Fibroblast of lung (primary cell): ENCODE measurements at places on chromosomes 2 and 18. TPM values are rescaled to one million over a fixed set of nuclear protein-coding genes. Genes with fewer than 3 reads are reported as not detected.

Gene POTEI
- not detected in 2 replicates for total RNA-seq

DNA sequence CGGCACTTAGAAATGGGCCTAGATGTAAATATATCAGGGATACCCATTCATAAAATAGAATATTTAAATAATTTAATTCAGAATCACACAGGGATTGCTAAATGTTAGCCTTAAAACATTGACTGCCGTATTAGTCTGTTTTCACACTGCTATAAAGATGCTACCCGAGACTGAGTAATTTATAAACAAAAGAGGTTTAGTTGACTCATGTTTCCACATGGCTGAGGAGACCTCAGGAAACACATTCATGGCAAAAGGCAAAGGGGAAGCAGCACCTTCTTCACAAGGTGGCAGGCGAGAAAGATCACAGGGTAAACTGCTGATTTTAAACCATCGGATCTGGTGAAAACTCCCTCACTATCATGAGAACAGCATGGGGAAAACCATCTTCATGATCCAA is 223.6 kb upstream of the GULP1 start:
- DNase-seq = no peak

DNA sequence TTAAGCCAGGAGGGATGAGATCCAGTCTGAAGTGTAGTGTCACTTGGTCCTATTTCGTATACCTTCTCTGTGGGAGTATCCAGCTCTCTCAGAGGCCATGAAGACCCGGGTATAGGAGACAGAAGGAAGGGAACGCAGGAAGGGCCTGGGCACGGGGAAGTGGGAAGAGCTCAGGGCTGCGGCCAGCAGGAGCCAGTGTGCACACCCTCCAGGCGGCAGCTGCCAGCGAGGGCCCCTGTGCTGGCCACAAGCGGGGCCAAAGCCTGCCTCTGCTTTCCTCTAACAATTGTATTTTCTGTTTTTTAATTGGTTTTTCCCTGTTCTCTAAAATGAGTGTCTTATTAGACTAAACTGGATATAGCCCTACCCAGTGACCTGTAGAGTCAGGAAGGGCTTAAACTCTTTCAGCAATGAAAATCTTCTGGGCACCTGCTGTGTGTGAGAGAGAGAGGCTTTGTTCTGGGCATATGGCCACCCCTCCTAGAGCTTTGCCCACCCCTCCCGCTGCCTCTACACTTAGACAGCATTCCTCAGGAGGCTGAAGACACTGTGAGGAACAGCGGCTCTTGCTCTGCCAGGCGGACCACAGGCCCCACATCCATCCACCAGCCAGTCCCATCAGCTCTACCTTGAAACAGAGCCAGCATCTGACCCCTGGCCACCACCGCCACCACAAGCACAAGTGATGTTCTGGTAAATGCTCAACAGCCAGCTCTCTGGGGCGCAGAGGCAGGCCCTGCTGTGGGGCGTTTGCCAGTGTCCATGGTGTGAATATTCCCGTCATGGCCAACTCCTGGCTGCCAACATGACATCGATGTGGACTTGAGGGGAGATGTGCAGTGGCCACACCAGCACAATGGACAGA is 9.5 kb downstream of the GPR17 start:
- DNase-seq = no peak

GRCh38 chr2:74375838-74376237 is 4.3 kb downstream of the DCTN1 start:
- no peak for DNase-seq

DNA sequence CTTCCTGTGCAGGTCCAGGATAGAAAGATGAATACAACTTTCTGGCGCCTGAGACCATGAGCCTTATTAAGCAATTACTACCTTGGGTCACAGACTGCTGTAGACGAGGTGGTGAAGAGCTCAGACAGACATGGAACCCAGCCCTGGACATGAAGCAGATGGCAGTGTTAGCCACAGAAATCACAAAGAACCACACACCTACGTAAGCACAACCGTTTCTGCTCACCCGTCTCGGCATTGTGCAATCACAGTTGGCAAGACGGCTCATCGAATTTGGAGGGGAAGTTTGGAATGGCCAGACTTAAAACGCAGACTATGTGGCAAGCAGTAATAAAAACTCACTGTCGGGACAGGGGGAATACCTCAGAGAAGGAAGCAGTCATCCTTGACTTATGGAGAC is 24.3 kb upstream of the ASPRV1 start:
- DNase-seq = peak; percentile 63

- DNase-seq = no peak
Measured at GRCh38 chr18:52722904-52723303, 382.9 kb downstream of the DCC start.

Gene CRYGD
- total RNA-seq = not detected in 2 replicates

Gene SMIM21
- total RNA-seq = not detected in 2 replicates

DNA sequence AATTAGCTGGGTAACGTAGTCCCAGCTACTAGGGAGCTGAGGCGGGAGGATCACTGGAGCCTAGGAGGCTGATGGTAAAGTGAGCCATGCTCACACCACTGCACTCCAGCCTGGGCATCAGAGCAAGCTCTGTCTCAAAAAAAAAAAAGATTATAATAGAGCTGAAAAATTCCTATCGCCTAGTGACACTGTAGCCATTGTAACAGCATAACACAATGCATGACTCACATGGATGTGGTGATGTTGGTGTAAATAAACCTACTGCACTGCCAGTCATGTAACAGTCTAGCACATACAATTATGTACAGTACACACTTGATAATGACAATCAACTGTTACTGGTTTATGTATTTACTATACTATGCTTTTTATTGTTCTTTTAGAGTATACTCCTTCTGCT is 39.6 kb downstream of the MGAT4A start:
- no peak for DNase-seq

Gene SP140
- total RNA-seq = 0.26 and 0.33 TPM in 2 replicates

DNA sequence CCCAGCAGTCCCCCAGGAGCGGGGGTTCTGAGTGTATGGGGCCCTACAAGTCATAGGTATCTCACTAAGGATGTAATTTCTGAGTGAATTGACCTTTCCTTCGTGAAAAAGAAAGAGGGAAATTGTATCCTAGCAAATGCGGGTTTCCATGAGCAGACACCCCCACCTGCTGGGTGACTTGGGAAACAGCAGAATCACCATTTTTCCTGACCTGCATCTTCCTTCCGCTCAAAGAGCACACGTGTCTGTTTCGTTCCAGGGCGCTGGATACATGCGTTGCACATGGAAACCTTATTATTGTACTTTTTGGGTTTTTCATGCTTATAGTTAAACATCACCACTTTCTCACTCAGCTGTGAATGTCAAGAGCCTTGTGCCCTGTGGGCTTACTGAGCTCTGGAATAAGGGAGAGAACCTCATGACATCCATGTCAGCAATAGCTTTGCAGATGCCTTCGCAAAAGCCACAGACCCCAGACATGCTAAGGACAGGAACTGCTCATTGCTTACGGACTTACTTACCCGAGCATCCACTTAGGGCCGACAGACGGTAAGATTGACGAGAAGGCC is 132.8 kb downstream of the TPO start:
- peak; percentile 68 for DNase-seq

DNA sequence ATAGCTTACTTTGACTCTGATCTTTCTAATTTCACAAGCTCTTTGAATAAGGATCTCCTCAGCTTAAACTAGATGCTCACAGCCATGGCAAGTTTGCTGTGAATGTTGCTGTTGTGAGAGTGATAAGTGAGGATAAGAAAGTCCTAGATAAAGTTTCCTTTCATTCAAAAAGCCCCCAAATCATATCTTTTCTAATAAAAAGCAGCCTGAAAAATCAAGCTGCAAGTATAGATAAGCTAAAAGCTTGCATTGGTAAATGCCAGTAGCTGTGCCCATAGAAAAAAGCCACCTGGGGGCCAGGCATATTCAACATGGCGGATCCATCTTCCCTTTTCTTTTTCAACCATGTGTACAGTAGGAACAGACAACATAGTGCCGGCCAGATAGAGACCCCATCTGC is 4.3 kb downstream of the NLRC4 start:
- no peak for DNase-seq

- DNase-seq = peak; percentile 14
Measured at GRCh38 chr2:224819075-224819474, 102.9 kb upstream of the CCDC195 start.

- no peak for DNase-seq
Measured at GRCh38 chr18:70308555-70309294, 19.9 kb downstream of the SOCS6 start.

- DNase-seq = no peak
Measured at GRCh38 chr2:120995656-120996190, 260.1 kb downstream of the GLI2 start.

GRCh38 chr18:58241877-58242276 is 197.9 kb downstream of the NEDD4L start:
- DNase-seq = peak; percentile 94

- no peak for DNase-seq
Measured at GRCh38 chr18:42072407-42072806, 117.4 kb downstream of the PIK3C3 start.

- DNase-seq = no peak
Measured at GRCh38 chr2:9945596-9945995, 5.9 kb upstream of the GRHL1 start.

Gene COL4A3
- total RNA-seq = 0.26 and 0.33 TPM in 2 replicates

- DNase-seq = no peak
Measured at GRCh38 chr2:237345411-237345810, 68.6 kb downstream of the COL6A3 start.

DNA sequence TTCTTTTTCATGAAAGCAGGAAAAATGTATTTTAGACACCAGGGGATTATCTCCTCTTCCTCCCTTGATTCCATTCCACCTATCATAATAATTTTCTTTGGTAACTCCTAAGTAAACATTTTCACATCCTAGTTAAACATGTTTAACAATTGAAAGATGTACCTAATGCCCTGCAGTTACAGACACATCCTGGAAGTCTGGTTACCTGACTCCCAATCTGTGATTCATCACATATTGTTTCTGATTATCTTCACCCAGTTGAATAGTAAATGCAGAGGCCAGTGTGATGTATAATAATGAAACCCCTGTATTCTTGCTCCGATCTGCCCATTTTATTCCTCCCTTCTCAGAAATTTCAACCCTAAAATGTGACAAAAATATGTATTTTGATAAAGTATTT is 1237.6 kb upstream of the LRRTM1 start:
- DNase-seq = no peak

DNA sequence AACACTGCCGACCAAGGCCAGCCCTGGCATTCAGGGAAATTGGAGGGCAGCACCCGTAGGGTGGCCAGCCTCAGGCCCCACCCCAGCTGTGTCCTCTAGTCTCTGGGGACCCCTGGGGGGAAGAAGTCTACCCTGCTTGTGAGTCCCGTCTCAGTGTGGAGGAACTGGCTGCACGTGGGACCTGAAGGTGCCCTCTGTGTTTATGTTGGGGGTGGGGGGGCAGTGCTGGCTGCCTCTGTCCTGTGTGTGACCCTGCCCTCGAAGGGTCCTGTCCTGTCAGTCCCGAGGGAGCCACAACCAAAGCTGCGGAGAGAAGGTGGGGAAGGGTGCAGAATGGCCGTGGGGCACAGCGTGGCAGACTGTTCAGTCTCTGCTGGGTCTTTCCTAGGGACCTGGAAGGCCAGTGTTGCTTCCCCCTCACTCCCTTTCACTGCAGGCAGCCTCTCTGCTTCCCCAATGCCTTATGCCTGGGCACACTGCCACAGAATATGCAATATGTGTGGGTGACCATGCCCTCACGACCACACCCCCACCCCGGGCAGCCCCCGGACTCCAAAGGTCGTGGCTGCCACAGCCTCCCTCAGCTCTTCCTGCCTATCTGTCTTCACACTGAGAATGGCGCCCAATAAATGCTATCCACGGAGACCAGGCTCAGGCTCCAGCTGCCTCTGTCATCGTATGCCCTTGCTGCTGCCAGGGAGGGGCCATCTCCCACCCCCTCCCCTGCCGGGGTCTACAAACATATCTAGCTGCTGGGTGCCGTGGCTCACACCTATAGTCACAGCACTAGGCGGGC is 33.3 kb upstream of the SLC35F6 start:
- DNase-seq = no peak

Gene POMC
- 0.66 and 1.8 TPM in 2 replicates for total RNA-seq

Gene CTIF
- total RNA-seq = 17.2 and 28.1 TPM in 2 replicates

DNA sequence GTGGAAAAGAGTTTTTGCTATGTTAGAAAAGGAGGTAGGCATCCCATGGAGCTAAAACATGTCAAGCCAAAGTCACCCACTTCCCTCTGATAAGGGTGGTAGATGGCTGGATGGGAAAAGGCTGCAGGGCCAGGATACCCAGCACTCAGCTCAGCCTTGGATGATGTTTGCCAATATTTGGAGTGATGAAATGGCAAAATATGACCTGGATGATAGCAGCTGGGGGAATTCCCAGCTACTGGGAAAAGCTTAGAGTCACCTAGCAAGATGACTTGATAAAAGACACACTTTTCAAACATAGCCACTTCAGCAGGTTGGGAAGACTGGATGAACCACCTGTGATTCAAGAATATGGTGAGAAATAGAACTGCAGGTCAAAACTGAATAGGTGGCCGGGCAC is 10.1 kb downstream of the RFX8 start:
- DNase-seq = no peak

GRCh38 chr18:32349728-32350395 is 120.8 kb downstream of the GAREM1 start:
- peak; percentile 98 for DNase-seq
